A172 (cell line): ENCODE measurements at places on chromosomes 16 and 17.

GRCh38 chr17:28908640-28909167 lies 5.8 kb upstream of the DHRS13 start:
- DNase-seq = peak; percentile 65

GRCh38 chr17:39094607-39095308 lies 56.7 kb downstream of the PLXDC1 start:
- DNase-seq = no peak

DNA sequence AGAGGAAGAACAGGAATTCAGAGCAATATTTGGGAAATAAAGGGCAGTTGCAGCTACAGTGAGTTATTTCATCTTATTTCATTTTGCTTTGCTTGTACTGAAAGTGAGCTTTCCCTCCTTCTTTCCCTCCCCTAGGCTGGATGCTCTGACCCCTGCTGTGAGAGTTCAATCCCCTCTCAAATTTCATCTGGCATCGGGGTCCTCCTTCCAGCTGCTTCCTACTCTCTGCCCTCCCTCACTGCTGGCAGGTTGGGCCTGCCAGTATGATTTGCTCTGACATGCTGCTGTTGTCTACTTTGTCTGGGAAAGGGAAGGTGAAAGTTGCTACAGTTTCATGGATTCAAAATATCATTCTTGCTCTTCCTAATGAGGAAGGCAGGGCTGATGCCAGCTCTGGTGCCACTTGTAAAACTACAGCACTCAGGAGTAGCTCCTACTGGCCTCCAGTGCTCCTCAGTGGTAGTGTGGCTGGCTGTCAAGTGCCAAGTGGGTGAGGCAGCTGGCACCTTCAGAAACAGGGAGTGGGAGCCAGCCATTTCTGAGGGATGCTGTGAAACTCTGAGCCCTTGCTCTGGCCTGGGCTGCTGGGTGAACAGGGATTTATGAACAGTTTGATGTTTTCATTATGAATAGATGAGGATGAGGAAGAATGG lies 408.6 kb downstream of the HAPSTR1 start:
- DNase-seq = no peak

DNA sequence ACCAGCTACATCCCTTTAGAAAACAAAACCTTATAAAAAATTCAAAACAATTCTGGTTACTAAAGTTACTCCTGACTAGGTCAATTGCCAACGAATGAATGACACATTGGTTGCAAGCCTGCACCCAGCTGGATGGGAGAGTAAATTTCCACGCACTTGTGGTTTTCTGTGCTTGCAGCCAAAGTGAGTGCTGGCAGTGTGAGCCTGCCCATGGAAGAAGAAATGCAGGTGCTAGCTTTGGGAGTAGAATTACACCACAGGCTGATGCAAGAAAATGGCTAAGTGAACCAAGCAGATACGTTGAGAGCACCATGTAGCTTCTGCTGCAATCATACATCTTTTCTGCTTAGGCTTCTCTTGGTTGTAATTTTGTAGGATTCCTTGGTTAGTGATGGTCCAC lies 74.6 kb downstream of the SYCE1L start:
- DNase-seq = peak; percentile 6

DNA sequence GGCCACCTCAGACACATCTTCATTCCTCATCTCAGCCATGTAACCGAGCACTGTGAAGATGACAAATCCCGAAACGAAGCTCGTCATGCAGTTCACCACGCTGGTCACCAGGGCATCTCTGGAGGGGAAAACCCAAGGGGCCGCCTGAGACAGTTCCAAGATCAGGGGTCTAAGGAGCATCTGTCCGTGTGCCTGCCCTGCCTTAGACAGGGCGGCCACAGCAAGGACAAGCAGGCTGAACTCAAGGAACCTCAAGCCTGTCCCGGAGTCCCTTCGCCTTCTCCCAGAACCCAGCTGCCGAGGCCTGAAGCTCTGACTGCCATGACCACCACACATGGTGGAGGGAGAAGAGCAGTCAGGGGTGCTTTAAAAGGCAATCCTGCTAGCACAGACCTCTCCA lies 22.7 kb downstream of the SLC6A4 start:
- DNase-seq = no peak

GRCh38 chr17:82116246-82116645 lies 18.2 kb upstream of the FASN start:
- no peak for DNase-seq

GRCh38 chr17:51044976-51045375 lies 75.7 kb downstream of the SPAG9 start:
- no peak for DNase-seq

DNA sequence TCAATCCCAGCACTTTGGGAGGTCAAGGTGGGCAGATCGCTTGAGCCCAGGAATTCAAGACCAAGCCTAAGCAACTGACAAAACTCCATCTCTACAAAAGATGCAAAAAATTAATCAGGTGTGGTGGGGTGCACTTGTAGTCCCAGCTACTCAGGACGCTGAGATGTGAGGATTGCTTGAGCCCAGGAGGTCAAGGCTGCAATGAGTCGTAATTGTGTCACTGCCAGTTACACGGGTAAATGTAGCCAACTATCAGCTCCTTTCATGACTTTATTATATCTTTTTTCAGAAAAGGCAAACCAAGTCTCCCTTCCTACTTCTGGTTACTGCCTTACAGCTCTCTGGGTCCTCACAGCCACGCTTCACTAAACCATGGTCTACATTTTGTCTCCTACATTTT lies 4.0 kb downstream of the SDF2 start:
- peak; percentile 28 for DNase-seq

- DNase-seq = peak; percentile 62
Measured at GRCh38 chr17:14926526-14927122, 338.5 kb downstream of the PMP22 start.

- peak; percentile 42 for DNase-seq
Measured at GRCh38 chr16:49592546-49593423, 219.2 kb downstream of the C16orf78 start.

DNA sequence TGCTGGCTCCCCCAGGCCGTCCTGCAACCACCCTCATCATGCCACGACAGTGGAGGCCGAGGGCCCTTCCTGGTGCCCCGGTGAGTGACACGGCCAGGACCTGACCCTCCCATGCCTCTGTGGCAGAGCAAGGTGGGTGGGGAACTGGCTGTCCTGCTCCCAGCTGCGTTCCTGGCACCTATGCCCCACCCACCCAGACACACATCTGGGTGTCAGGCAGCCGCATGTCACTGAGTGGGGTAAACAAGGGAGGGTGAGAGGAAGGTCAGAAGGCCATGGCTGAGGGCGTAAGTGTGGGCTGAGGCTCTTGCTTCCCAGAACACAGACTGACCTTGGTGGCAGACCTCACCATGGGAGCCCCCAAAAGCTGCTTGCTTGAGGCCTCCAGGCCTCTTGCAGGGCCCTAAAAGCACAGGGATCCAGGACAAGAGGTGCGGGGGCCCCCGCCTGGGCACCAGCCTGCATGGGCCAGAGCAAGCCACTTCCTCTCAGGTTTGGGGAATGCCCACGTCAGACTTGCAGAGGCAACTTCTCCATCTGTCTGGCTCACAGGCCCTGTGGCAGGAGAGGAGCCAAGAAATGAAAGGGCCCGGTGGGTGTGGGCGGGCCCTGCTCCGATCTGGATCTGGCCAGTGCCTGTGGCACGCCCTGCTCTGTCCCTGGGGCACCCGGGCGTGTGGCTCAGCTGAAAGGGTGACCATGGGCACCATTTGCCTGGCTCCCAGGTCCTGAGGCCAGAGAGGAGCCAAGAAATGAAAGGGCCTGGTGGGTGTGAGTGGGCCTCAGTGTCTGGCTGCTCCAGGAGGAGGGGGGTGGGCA lies 3.9 kb upstream of the CCDC57 start:
- DNase-seq = peak; percentile 95

DNA sequence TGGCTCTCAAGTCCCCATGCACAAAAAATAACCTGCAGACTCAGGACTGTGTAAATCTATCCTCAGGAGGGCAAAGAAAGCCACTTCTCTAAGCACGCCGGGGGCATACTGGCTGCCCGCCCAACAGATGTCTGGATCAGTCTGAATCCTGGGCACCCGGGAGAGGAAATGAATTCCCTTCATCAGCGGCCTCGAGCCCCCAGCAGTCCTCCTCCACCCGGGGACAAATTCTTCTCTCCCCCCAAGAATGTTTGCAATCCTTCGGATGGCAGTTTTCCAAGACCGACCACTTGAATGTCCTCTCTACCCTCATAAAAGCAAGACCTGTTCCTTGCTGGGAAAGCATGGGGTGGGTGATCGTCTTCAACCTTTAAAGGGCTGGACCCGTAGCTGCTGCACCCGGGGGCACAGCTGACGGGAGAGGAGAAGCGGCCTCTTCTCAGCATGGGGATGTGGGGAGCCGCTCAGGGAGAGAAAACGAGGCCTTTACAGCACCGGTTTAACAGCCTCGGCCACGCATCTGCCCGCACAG lies 9.4 kb upstream of the MAP2K3 start:
- DNase-seq = no peak

GRCh38 chr16:46748775-46749705 lies 896 bp upstream of the MYLK3 start:
- no peak for DNase-seq

DNA sequence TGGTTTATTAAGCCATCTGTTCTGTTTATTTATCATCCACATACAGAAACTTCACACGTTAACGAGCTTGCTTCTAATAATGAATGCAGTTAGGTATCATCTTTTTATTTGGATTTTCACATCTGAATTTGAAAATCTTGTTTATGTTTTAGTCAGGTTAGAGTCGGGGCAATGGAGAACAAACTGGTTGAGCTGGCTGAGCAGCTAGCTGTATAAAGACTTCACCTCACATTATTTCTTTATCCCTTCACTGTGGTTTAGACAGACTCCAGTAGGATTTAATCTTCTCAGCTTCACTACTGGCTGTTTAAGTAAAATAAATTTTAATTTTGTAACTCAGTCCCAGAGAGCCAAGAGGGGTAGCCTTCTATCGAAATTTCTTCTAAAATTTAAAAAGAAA lies 415.9 kb downstream of the RBFOX1 start:
- no peak for DNase-seq

DNA sequence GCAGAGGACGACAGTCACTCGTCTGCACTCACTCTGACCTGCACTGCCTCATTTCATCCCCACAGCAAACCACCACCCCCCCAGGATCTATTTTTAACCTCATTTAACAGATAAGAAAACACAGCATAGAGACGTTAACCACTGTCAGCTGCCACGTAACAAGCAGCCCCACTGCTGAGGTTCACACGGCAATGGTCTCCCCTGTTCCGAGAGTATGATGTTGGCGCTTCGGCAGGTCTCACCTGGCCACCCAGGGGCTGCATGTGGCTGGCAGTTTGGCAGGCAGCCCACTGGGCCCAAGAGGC lies 16.1 kb downstream of the ZNF469 start:
- no peak for DNase-seq

GRCh38 chr16:47063011-47063724 lies 80.6 kb downstream of the NETO2 start:
- no peak for DNase-seq

- no peak for DNase-seq
Measured at GRCh38 chr17:44585315-44585714, 28.0 kb downstream of the FZD2 start.

GRCh38 chr17:80425835-80426426 lies 11.0 kb downstream of the ENDOV start:
- no peak for DNase-seq

- DNase-seq = peak; percentile 91
Measured at GRCh38 chr17:15883617-15884111, 61.3 kb upstream of the ADORA2B start.

DNA sequence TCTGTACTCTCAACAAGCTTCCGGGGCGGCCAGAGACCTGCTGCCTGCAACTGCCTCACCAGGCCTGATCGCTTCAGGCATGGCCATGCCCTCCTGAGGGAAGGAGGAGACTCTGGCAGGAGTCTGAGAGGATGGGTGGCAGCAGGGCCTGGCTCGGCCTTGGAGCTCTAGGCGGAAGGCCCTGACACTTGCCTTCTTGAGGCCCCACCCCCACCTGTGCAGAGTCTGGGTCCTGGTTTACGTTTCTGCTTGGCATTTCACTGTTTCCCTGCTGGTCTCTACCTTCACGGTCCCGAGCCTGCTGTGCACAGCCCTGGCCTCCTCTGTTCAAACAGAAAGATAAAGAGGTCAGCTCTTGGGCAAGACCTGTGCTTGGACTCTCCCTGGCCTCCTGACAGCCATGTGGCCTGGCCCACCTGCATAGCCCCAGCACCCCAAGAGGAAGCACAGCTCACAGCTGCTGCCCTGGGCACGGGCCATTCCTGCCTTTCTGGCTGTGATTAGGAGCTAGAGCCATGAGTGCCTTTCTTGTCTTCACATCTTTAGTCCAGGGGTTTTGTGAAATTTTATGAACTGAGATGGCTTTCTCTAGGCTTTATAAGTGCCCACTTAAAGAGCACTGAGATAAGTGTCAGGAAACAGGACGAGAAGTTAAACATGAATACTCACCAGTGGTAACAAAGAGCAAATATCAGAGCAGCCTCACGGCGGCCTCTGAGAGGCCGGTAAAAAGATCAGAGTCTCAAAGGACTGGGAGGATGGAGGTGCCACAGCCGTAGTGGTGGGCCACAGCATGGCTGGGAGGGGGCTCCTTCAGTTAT lies 25.6 kb upstream of the MTSS2 start:
- no peak for DNase-seq

DNA sequence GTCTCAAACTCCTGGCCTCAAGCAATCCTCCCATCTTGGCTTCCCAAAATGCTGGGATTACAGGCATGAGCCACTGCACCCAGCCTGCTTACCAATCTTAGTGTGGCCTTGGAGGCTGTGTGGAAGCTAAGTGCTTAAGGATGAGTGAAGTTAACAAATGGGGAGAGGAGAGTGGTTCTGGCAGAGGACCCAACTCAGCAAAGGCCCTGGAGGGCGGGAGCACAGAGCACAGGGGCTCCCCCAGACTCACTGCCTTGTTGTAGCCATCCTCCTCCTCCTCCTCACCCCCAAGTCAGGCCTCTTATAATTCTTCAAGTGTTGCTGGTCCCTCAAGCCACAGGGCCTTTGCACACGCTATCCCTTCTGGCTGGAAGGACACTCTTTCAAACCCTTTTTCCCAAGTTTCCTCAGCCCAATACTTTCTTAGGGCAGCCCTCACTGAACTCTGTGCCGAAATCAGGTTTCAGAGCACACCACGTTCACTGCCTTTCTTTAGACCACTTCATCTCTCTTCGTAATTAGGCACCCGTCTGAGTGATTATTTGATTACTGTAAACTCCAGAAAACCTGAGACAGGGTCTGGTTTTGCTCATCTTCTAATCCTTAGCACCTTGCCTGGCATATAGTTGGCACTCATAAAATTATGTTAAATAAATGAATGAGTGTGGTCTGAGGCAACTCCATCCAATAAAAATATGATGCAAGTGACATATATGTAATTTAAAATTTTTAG lies 23.4 kb downstream of the NGFR start:
- DNase-seq = no peak

DNA sequence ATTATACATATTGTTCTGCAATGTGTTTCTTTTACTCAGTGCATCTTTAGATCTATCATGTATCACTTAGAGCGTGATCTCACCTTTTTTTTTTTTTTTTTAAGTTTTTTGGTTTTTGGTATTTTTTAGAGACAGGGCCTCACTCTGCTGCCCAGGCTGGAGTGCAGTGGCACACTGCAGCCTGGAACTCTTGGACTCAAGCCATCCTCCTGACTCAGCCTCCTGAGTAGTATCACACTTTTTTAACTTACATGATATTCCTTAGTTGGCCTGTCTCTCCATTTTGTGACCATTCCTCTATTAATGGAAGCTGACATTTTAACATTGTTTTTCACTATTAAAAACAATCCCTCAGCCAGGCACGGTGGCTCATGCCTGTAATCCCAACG lies 4.7 kb upstream of the MPO start:
- no peak for DNase-seq
